Natural killer cell treated with Interleukin-12 subunit alpha and Interleukin-12 subunit beta and Interleukin-15 and Interleukin-18, amount 100 ng/mL, for 72 hours (primary cell): ENCODE measurements at places on chromosomes 5 and 9. TPM values are rescaled to one million over a fixed set of nuclear protein-coding genes. Genes with fewer than 3 reads are reported as not detected.

The TMEM174 gene
- total RNA-seq: not detected

The DMRT3 gene
- total RNA-seq: not detected

The C5orf58 gene
- not detected for total RNA-seq

The ITGA2 gene
- 0.10 TPM for total RNA-seq

GRCh38 chr9:121725008-121725775, 73.8 kb downstream of the DAB2IP start:
- no peak overlapping the region for H3K27ac ChIP-seq
- no peak for DNase-seq
- no peak overlapping the region for H3K4me3 ChIP-seq
- no peaks in the 10 kb centered on the region for H3K36me3 ChIP-seq

GRCh38 chr5:149603920-149604319, 22.6 kb downstream of the ARHGEF37 start:
- no peaks in the 10 kb centered on the region for H3K36me3 ChIP-seq
- no peak for DNase-seq
- H3K4me1 ChIP-seq: peaks cover 16% of the 10 kb centered on the region
- H3K4me3 ChIP-seq: no peak overlapping the region

GRCh38 chr5:2619216-2619615, 132.3 kb downstream of the IRX2 start:
- H3K27ac ChIP-seq: no peak overlapping the region
- DNase-seq: no peak

GRCh38 chr9:129549684-129550083, 71.2 kb downstream of the C9orf50 start:
- peaks cover 28% of the 10 kb centered on the region for H3K27me3 ChIP-seq
- no peaks in the 10 kb centered on the region for H3K36me3 ChIP-seq
- H3K27ac ChIP-seq: no peak overlapping the region

DNA sequence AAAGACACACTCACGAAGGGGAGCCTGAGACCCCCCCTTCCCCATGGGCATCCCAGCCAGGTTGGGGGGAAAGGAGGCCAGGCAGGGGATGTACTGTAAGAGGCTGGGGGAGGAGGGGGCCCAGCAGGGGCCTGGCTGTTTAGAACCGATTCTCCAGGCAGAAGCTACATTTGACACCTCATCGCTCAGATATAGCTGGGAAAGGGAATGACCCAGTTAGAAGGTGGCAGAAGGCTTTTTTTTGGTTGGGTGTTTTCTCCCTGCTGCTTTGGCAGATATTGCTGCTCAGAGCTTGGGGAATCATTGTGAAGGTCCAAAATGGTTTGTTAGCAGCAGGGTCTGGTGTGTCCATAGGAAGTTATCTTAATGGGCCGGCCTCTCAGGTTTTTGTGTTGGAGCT, 6.0 kb downstream of the CDX1 start:
- H3K4me3 ChIP-seq: no peak overlapping the region
- H3K27ac ChIP-seq: no peak overlapping the region
- DNase-seq: no peak
- peaks cover 26% of the 10 kb centered on the region for H3K27me3 ChIP-seq
- H3K4me1 ChIP-seq: no peaks in the 10 kb centered on the region

DNA sequence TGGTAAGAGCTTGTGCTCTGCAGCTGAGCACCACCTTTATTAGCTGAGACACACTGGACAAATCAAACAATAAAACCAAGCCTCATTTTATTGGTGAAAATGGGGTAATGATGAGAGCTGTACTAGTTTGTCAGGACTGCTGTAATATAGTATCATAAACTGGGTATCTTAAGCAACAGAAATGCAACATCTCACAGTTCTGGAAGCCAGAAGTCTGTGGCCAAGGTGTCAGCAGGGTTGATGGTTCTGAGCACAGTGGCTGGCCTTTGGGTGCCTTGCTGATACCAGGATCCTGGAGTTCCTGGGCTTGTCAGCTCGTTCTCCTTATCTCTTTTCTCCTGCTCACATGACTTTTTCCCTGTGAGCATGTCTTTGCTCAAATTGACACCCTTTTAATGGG, 513.1 kb downstream of the IRX1 start:
- no peak overlapping the region for H3K27ac ChIP-seq
- peaks cover 4% of the 10 kb centered on the region for H3K36me3 ChIP-seq
- H3K27me3 ChIP-seq: no peaks in the 10 kb centered on the region
- H3K4me3 ChIP-seq: no peak overlapping the region

DNA sequence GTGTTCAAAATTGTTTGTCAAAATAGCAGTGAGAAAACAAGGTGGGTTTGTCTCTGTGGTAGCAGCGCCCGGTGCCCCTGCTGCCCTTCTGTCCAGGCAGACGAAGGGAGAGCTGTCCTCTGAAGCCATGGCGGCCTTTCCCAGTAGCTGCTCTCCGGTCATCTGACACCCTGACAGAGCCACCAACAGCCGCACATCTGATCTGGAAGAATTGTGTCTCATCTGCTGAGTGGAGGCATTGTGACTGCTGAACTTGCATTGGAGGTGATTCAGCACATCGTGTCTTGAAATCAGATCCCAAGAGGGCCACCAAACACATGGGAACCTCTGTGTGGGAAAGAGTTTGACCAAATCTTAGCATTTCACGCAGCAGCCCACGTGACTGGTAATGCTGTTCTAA, 337.6 kb upstream of the IRX1 start:
- no peak for DNase-seq
- no peaks in the 10 kb centered on the region for H3K27me3 ChIP-seq
- H3K36me3 ChIP-seq: no peaks in the 10 kb centered on the region
- H3K27ac ChIP-seq: no peak overlapping the region
- H3K4me1 ChIP-seq: no peaks in the 10 kb centered on the region
- no peak overlapping the region for H3K4me3 ChIP-seq
